ENCODE measurements at places on chromosomes 2 and 18.

- DNase-seq = no peak
Measured at GRCh38 chr2:20615466-20616241, 35.2 kb downstream of the HS1BP3 start.

- no peak for DNase-seq
Measured at GRCh38 chr2:114800371-114800770, 357.9 kb downstream of the DPP10 start.

GRCh38 chr2:128354161-128354560 lies 35.5 kb upstream of the HS6ST1 start:
- DNase-seq = no peak

DNA sequence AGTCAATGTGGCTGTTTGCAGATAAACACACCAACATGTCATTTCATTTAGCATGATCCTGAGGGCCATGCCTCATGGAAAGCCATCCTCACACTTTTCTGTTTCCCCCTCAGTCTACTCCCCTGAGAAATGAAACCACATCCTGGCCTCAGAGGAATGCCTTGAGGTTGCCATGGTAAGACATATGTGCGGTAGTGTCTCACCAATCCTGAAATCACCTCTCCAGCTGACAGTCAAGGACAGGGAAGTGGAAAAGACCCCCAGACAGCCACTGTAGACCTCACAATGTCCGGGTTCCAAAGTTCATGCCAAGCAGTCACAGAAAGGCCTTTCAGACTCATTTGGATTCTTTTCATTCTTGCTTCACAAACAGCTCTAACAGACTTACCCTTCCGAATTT lies 175.2 kb upstream of the PKDCC start:
- DNase-seq = no peak

GRCh38 chr2:235267251-235267650 lies 226.6 kb upstream of the AGAP1 start:
- no peak for DNase-seq

GRCh38 chr2:53217250-53217649 lies 550.4 kb upstream of the CHAC2 start:
- no peak for DNase-seq

DNA sequence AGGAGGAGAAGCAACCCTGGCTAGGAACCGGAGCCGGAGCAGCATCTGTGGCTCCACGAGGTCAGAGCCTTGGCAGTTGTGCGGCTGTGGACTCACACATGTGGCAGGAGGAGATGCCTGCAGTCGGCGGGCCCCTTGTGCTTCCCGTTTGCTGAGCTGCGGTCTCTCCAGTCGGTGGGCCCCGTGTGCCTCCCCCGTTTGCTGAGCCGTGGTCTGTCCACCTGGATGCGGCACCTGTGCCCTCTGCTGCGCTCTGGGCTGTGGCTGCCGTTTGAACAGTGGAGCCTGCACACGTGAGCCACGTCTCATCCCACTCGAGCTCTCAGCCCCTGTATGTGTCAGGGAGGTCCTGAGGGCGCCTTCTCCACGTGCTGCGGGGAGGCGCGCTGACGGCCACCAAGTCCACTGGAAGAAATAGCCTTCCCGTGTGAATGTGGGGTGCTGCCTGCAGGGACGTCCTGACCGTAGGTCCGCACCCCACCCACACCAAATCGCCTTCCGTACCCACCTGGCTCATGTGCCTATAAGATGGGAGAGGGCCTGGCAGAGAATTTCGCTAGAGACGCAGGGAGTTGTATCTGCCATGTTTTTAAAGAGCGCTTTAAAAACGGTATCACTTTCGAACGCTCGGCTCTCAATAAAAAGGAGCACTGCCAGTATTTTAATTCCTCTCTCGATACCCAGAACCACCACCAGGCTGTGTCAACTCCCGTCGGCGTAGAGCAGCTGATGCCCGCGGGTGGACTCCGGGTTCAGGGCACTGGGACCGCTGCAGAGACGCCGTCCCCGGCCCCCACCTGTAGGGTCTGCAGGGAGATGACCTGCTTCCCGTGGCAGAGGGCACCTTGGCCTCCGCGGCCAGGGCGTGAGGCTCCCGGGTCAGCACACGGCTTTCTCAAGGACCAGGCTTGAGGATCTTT lies 117.0 kb downstream of the NFATC1 start:
- DNase-seq = no peak

DNA sequence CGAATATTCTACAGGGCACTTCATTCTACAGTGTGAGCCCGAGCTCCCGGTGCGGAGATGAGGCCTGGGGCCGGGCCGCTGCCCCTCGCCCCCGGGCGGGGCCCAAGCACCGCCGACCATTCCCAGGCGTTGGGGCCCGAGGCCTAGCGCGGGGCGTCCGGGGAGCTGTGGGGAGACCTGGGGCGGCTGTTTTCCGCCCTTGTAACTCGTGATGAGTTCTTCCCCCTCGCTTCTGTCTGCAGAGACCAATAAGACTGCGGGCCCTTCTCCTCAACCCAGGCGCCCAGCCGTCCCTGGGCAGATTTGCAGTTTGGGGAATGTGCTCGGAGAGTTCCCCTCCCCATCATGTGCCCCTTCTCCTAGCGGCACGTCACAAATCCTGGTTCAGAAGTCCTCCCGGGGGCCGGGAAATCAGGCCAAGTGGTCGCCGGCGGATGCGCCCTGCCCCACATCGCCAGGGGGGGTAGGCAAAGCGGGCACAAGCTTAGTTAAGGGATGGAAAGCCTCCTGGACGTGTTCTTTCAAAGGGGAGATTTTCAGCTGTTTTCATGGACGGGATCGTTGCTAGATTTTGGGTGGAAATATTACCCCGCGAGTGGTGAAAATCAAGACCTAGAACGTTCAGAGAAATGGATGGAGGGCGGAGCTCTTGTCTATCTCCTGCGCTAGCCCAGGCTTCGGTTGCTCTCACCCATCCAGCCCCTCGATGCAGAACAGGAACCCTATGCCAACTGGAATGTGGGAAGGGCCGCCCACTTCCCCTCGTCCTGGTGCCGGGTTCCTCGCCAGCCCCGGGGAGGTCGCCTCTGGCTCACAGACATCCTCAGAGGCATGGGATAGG lies 18.8 kb upstream of the HAAO start:
- DNase-seq = peak; percentile 26

DNA sequence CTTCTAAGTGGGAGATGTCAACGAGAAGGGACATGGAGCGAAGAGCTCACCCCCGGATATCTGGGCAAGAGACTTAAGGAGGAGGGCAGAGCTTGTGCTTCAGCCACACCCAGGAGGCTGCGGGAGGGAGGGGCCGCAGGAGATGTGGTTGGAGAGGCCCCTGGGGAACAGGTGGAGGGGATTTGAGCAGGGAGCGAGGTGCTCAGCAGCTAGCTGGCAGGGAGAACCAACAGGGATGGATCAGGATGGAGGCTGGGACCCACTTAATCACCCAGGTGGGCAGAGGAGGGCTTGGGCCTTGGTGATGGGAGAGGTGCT lies 78.3 kb downstream of the MBP start:
- no peak for DNase-seq

DNA sequence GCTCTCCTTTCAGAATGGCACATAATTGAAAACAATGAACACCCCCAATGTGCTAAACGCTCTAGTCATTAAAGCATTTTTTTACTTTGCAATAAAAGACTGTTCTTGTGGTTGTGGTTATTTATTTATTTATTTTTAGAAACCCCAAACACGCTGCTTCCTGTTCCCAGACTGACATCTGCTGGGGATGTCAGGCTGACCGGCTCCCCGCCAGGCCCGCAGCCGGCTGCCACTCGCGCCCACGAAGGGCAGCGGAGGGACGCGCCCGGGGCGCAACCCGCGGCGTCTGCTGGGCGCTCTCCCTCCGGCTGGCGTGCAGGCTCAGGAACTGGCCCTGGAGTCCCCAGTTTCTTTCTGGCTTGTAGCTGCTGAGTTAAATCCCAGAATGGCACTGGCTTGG lies 83.1 kb upstream of the SP3 start:
- DNase-seq = no peak

GRCh38 chr2:40396124-40396523 lies 55.8 kb downstream of the SLC8A1 start:
- DNase-seq = no peak

DNA sequence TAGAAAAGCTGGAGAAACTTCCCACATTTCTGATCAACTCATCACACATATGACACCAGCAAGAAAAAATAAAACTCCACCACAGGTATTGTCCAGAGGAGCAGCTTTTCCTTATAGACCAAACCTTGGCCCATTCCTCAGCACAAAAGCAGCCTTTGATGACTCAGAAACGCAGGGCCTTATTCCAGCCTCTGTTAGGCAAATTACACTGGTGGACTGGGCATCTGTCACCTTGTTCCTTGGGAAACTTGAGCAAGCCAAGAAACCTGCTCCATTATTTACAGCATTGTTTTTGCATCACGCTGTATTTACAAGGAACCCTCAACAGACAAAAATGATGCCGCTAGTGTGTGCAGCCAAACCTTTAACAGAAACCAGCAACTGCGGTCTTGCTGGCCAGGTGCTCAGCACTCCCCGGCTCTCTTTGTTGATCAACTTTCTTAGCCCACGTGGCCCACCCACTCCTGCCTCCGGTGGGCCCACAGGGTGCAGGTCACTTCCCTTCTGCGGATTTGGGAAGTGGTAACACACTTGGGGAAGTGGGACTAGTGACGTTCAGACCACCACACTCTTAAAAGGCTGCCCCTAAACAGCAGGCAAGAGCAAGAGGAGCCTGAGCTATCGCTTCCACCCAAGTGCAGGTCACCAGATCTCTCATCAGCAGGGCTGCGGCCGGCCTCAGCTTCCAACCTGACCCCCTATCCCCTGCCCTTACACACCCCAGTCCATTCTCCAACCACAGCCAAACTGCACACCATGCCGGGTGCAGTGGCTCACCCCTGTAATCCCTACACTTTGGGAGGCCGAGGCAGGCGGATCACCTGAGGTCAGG lies 1.5 kb downstream of the AP1S3 start:
- DNase-seq = no peak

DNA sequence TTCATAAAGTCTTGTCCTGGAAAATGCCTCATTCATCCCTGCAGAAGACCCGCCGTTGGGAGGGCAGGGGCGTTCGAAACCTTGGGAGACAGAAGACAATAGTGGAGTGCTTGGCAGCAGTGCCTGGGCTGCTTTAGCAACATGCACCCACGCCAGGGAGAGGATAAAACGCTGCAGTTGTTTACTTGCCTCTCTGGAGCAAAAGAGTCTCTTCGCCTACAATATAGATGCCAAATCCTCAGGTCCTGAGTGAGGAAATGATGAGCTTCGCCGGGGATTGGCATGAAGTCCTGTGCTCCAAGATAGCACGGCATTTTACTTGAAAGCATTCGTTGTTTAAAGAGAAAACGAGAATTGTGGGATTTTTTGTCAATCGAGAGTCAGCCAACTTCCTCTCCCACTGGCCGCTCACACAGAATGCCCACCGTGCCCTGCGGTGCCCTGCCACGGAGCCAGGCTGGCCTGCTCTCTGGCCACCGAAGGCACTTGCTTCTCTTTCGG lies 152.5 kb upstream of the POU3F3 start:
- no peak for DNase-seq

- no peak for DNase-seq
Measured at GRCh38 chr2:46067501-46068305, 229.5 kb upstream of the EPAS1 start.

DNA sequence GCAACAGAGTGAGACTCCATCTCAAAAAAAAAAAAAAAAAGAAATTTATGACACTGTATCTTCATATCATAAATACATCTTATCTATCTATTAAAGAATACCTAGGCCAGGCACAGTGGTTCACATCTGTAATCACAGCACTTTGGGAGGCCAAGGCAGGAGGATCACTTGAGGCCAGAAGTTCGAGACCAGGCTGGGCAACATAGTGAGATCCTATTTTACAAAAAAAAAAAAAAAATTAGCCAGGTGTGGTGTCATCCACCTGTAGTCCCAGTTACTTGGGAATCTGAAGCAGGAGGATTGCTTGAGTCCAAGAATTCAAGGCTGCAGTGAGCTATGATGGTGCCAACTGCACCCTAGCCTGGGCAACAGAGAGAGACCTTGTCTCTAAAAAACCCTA lies 95.0 kb downstream of the HNRNPLL start:
- DNase-seq = no peak

DNA sequence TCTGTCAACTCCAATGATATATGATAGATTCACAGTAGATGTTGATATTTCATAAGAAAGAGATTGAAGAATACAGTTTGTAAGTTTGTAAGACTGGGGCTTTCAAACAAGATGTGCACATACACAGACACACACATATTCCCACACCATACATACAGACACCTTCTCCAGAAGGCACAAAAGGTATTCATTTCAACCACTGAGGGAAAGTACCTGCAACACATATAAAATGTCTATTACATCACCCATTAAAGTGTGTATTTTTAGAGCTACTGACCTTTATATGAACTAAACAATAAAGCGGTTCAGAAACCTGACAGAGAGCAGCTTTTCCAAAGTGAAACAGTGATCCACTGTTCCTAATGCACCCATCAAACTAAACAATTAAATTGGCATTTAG lies 53.3 kb downstream of the CCDC148 start:
- DNase-seq = no peak

Data from activated T-helper 9 cell treated with anti-CD3 and anti-CD28 coated beads, Interleukin-2, amount 50 U/mL, for 16 hours (primary cell).